ENCODE measurements at places on chromosomes 2 and 18. TPM values are rescaled to one million over a fixed set of nuclear protein-coding genes. Genes with fewer than 3 reads are reported as not detected.

DNA sequence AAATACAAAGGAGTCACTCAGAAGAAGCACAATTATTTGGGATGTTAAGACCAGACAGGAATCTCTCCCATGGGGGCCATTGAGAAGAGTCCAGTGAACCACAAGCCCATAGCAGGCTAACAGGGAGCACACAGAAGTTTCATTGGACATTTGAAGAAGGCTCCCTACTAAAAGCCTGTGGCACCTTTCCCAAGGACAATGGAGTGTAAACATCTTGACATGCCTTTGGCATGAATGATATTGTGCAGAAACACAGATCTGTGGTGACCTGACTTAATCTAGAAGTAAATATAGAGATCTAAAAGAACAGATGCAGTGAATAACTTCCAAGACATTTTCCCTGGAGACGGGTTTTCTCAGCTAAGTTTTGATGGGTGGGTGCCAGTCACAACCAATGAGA lies 221.5 kb downstream of the EPHA4 start:
- H3K4me3 ChIP-seq, result no peak overlapping the region
- H3K27me3 ChIP-seq, result no peaks in the 10 kb centered on the region
- no peaks in the 10 kb centered on the region for H3K36me3 ChIP-seq
- no peak for DNase-seq
- no peaks in the 10 kb centered on the region for H3K4me1 ChIP-seq

GRCh38 chr2:172082944-172083627 lies 2.2 kb upstream of the DLX1 start:
- no peaks in the 10 kb centered on the region for H3K36me3 ChIP-seq
- H3K27me3 ChIP-seq, result peaks cover 97% of the 10 kb centered on the region
- H3K4me1 ChIP-seq, result peaks cover 54% of the 10 kb centered on the region
- no peak overlapping the region for H3K27ac ChIP-seq

GRCh38 chr18:24632158-24632988 lies 171.9 kb downstream of the HRH4 start:
- no peaks in the 10 kb centered on the region for H3K27me3 ChIP-seq
- no peak overlapping the region for H3K4me3 ChIP-seq
- H3K36me3 ChIP-seq, result no peaks in the 10 kb centered on the region
- H3K4me1 ChIP-seq, result peaks cover 19% of the 10 kb centered on the region

The UGT1A10 gene
- not detected for total RNA-seq

The ADGRF3 gene
- 0.31 TPM for total RNA-seq

- no peaks in the 10 kb centered on the region for H3K27me3 ChIP-seq
- no peak overlapping the region for H3K27ac ChIP-seq
- peaks cover 47% of the 10 kb centered on the region for H3K36me3 ChIP-seq
- H3K4me1 ChIP-seq, result peaks cover 33% of the 10 kb centered on the region
- DNase-seq, result no peak
- H3K4me3 ChIP-seq, result no peak overlapping the region
These were observed 4.3 kb downstream of the DCTN1 start for GRCh38 chr2:74375838-74376237.

DNA sequence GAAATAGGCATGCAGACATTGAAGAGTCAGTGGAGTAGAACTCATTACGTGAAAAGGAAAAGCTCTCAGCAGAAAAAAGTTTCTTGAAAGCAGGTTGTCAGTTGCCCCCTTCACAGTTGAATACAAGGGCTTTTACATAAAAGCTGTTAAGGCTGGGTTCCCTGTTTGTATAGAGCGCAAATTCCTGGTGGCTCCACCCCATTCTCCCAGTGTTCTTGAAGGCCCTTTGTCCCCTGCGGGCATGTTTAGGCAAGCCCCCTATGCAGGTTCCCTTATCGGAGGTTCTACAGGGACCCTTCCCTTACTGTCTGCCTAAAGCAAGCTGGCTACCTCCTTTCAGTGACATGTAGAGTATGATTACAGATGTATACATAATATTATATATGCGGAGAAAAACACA lies 497.2 kb upstream of the SYT4 start:
- H3K4me3 ChIP-seq, result no peak overlapping the region
- H3K27me3 ChIP-seq, result no peaks in the 10 kb centered on the region
- H3K27ac ChIP-seq, result no peak overlapping the region
- peaks cover 4% of the 10 kb centered on the region for H3K4me1 ChIP-seq
- H3K36me3 ChIP-seq, result no peaks in the 10 kb centered on the region

- H3K4me1 ChIP-seq, result no peaks in the 10 kb centered on the region
- no peak overlapping the region for H3K4me3 ChIP-seq
- no peak overlapping the region for H3K27ac ChIP-seq
- no peak for DNase-seq
- H3K27me3 ChIP-seq, result no peaks in the 10 kb centered on the region
These were observed 366.7 kb downstream of the FIGN start for GRCh38 chr2:163369111-163369510.

DNA sequence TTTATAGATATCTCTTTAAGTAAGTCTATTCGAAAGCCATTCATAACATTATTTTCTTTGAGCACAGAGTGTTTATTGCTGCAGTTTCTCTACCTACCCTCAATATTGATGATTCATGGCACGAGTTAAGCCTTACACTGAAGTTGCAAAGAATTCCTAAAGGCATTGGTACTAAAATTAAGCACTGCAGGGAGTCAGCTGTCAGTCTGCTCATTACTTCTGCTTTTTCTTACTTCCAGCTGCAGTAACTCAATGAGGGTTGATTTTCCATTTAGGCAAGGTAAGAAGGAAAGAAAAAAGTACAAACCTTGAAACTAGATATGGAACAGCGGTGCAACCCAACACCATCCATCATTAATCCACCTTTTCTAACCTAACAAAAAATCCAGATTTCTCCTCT lies 65.2 kb downstream of the RNF152 start:
- H3K4me3 ChIP-seq, result no peak overlapping the region
- no peaks in the 10 kb centered on the region for H3K4me1 ChIP-seq
- no peak for DNase-seq

- no peaks in the 10 kb centered on the region for H3K36me3 ChIP-seq
- H3K4me3 ChIP-seq, result no peak overlapping the region
- H3K4me1 ChIP-seq, result peaks cover 14% of the 10 kb centered on the region
- peak; percentile 62 for DNase-seq
- H3K27ac ChIP-seq, result peak overlapping the region; percentile 6
These were observed 4.7 kb upstream of the HPCAL1 start for GRCh38 chr2:10297959-10298531.

GRCh38 chr2:159136391-159136790 lies 150.1 kb downstream of the WDSUB1 start:
- peaks cover 28% of the 10 kb centered on the region for H3K4me1 ChIP-seq
- no peaks in the 10 kb centered on the region for H3K36me3 ChIP-seq
- no peak overlapping the region for H3K4me3 ChIP-seq
- H3K27me3 ChIP-seq, result no peaks in the 10 kb centered on the region
- DNase-seq, result peak; percentile 74
- peak overlapping the region; percentile 91 for H3K27ac ChIP-seq

Data from muscle of leg (tissue), 16 donors.